ENCODE measurements at places on chromosomes 4 and X. TPM values are rescaled to one million over a fixed set of nuclear protein-coding genes. Genes with fewer than 3 reads are reported as not detected.

DNA sequence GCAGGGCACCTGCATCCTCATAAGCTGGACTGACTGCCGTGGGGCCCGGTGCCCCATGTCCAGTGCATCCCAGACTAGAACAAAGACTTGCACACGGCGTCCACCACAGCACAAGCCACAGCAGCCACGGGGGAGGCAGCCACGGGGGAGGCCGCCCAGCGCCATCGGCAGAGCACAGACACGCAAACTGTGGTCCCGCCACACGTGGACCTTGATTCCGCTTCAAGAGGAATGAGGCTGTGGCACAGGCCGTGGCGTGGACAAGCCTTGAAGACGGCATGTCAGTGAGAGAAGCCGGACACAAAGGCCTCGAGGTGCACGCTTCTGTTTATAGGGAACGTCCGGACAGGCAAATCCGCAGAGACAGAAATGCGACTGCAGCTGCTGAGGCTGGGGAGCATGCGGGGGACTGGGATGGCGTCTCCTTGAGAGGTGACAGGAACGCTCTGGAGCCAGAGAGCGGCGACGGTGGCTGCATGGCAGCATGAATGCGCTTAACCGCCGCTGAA is 10.1 kb upstream of the CPLX1 start:
- peaks cover 1% of the 10 kb centered on the region for H3K27me3 ChIP-seq
- no peak overlapping the region for H3K27ac ChIP-seq
- DNase-seq = no peak
- no peak overlapping the region for H3K4me3 ChIP-seq

GRCh38 chr4:653080-653821 is 20.8 kb downstream of the ATP5ME start:
- no peaks in the 10 kb centered on the region for H3K27me3 ChIP-seq
- H3K27ac ChIP-seq = no peak overlapping the region
- DNase-seq = no peak
- no peaks in the 10 kb centered on the region for H3K36me3 ChIP-seq
- H3K4me3 ChIP-seq = no peak overlapping the region
- H3K4me1 ChIP-seq = no peaks in the 10 kb centered on the region

- H3K36me3 ChIP-seq = no peaks in the 10 kb centered on the region
- H3K4me1 ChIP-seq = peaks cover 3% of the 10 kb centered on the region
- H3K4me3 ChIP-seq = no peak overlapping the region
- H3K27ac ChIP-seq = no peak overlapping the region
- no peak for DNase-seq
These were observed 313.0 kb downstream of the DCTD start for GRCh38 chr4:182604161-182604622.

DNA sequence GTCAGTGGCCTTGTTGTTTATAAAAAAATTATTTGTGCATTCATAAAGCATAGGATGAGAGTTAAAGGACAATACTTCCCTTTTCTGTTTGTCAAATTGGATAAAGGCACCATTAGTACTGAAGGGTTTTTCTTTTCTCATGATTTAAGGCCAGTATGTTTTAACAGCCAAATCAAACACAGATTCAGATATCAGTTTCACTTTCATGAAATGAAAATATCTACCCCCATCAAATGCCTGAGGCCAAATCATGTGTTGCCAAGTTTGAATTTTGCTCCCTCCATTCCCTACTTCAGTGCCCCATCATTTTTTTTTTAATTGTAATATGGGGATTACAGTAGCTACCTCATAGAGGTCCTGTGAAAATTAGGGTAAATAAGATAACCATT is 745.9 kb downstream of the RPA4 start:
- no peak overlapping the region for H3K4me3 ChIP-seq
- no peaks in the 10 kb centered on the region for H3K27me3 ChIP-seq
- H3K27ac ChIP-seq = no peak overlapping the region
- DNase-seq = no peak

The CAPN6 gene
- total RNA-seq = 1.3 TPM

DNA sequence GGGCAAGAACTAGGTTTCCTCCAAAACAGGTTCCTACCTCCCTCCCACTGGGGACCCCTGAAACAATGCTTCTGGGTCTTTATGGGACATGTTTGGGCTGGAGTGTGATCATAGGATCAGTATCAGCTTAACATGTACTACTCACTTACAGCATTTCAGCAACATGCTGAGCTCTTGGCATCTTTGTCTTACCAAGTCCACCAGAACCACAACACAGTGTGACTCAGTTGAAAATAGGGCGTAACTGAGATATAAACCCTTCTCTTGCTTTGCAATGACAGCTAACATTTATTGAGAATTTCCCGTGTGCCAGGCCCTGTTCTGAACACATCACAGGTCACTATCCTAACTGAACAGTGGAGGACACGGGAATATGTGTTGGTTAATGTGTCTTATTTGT is 218.5 kb upstream of the LNX1 start:
- no peak for DNase-seq
- no peak overlapping the region for H3K4me3 ChIP-seq
- no peaks in the 10 kb centered on the region for H3K36me3 ChIP-seq
- H3K27me3 ChIP-seq = no peaks in the 10 kb centered on the region
- no peaks in the 10 kb centered on the region for H3K4me1 ChIP-seq
- H3K27ac ChIP-seq = no peak overlapping the region

The DIAPH2 gene
- total RNA-seq = 52.2 TPM

- H3K4me1 ChIP-seq = no peaks in the 10 kb centered on the region
- no peak for DNase-seq
- no peaks in the 10 kb centered on the region for H3K36me3 ChIP-seq
- H3K27me3 ChIP-seq = no peaks in the 10 kb centered on the region
These were observed 50.6 kb upstream of the TENM3 start for GRCh38 chr4:182192511-182193181.

GRCh38 chr4:158903079-158903456 is 134.2 kb downstream of the FNIP2 start:
- H3K27ac ChIP-seq = no peak overlapping the region
- H3K4me3 ChIP-seq = no peak overlapping the region
- no peaks in the 10 kb centered on the region for H3K4me1 ChIP-seq
- H3K36me3 ChIP-seq = peaks cover 49% of the 10 kb centered on the region
- no peak for DNase-seq
- H3K27me3 ChIP-seq = no peaks in the 10 kb centered on the region

The CSAG2 gene
- total RNA-seq = not detected

The TLR6 gene
- total RNA-seq = 5.4 TPM

The SGCB gene
- total RNA-seq = 108 TPM

DNA sequence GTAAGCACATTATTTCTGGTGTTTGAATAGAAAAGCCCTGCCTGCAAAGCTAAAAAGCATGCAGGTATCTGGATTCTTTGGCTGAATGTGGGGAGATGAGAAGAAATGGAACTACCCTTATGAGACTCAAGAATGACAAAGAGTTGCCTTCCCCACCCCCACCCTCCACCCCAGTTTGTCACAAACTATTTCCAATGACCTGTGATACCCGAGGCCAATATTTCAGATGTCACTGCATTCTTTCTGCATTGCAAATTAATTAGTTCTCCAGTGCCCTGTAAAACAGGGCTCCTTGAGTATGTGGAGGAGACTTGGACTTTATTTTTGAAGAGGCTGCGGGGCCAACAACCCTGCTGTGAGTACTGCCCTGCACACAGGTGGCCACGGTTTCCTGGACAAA is 116.4 kb downstream of the ZNF827 start:
- no peaks in the 10 kb centered on the region for H3K27me3 ChIP-seq
- H3K36me3 ChIP-seq = peaks cover 5% of the 10 kb centered on the region
- H3K27ac ChIP-seq = no peak overlapping the region

GRCh38 chrX:128781506-128781905 is 729.3 kb upstream of the ACTRT1 start:
- no peak overlapping the region for H3K4me3 ChIP-seq
- no peak overlapping the region for H3K27ac ChIP-seq
- no peaks in the 10 kb centered on the region for H3K36me3 ChIP-seq

GRCh38 chr4:170414961-170415360 is 325.2 kb upstream of the AADAT start:
- H3K4me1 ChIP-seq = no peaks in the 10 kb centered on the region
- H3K27me3 ChIP-seq = no peaks in the 10 kb centered on the region
- H3K4me3 ChIP-seq = no peak overlapping the region
- DNase-seq = no peak

DNA sequence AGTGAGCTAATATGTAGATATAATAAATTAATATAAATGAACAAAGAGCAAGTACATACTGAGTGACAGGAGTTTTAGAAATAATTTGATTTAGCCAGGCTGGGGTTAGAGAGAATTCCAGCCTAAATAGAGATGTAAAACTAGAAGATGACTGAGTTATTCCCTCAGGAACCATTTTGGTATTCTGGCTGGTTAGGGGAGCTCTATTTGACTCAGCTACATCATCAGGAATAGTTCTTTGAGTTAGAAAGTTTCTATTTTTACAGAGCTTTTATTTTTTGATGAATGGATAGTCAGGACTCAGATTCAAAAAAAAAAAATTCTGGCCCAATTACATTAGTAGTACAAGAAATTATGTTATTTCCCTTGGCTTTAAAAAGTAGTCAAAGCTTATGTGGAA is 180.4 kb upstream of the MID1 start:
- no peak overlapping the region for H3K27ac ChIP-seq
- H3K36me3 ChIP-seq = no peaks in the 10 kb centered on the region
- H3K4me1 ChIP-seq = no peaks in the 10 kb centered on the region

DNA sequence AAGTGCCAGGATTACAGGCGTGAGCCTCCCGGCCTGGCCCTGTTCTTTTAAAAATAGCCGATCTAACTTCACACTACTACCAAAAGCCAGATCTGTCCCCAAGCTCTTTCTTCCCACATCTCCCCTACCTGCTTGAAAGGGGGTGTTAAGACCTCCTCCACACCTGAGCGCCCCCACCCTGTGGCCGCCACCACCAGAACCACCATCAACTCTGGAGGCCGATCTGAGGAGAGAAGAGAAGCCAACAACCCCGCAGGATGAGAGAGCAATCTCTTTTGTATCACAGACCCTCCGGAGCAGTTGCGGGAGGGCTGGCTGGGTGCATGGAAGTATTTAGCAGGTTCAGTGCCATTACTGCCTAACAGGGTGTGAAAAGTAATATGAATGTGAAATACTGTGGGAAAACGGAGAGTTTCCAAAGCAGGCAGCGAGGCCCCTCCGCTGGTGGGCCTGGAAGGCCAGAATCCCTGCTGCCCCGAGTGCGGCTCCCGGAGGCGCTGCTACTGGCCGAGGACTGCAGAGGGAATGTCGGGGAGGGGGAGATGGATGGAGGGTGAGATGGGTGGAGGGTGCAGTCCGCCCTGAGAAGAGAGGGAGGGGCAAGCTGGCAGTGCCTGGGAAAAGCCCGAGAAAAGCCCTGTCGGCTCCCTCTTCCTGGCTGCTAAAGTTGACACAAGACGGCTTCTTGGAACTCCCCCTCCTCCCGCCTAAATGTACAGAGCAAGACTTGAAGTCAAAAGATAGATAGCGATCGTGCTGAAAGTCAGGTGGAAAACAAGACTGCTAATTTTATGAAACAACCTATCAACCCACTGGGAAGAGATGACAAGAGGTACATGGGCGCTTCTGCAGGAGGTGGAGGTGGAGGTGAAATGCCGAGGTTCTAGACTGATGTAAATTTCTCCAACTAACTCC is 22.3 kb downstream of the HAND2 start:
- no peaks in the 10 kb centered on the region for H3K4me1 ChIP-seq
- DNase-seq = no peak
- H3K27me3 ChIP-seq = peaks cover 93% of the 10 kb centered on the region

The NEK1 gene
- 100 TPM for total RNA-seq

DNA sequence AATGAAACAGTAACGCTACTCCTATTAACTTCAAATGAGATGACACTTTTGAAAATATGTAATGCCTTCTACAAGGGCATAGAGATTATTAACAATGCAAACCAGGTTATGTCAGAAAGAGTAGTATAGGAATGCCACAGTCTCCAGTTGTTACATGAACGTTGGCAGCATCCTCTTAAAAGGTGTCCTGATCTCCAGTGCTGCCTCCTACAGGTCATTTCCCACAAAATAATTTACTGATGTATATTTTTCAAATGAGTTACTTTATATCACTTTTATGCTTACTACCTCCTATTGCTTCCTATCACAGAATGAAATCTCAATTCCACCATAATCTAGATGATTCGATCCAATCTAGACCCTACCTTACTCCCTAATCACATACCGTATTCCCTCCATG is 195.2 kb upstream of the EPHA5 start:
- no peak overlapping the region for H3K4me3 ChIP-seq
- H3K27ac ChIP-seq = no peak overlapping the region
- DNase-seq = no peak
- no peaks in the 10 kb centered on the region for H3K36me3 ChIP-seq
- no peaks in the 10 kb centered on the region for H3K27me3 ChIP-seq
- no peaks in the 10 kb centered on the region for H3K4me1 ChIP-seq

GRCh38 chr4:104491481-104492182 is 3.1 kb downstream of the CXXC4 start:
- H3K27ac ChIP-seq = peak overlapping the region; percentile 70
- DNase-seq = peak; percentile 12
- no peaks in the 10 kb centered on the region for H3K36me3 ChIP-seq
- H3K4me1 ChIP-seq = peaks cover 5% of the 10 kb centered on the region
- H3K4me3 ChIP-seq = peak overlapping the region; percentile 50

The WAS gene
- 3.1 TPM for total RNA-seq

The PAGE4 gene
- not detected for total RNA-seq

DNA sequence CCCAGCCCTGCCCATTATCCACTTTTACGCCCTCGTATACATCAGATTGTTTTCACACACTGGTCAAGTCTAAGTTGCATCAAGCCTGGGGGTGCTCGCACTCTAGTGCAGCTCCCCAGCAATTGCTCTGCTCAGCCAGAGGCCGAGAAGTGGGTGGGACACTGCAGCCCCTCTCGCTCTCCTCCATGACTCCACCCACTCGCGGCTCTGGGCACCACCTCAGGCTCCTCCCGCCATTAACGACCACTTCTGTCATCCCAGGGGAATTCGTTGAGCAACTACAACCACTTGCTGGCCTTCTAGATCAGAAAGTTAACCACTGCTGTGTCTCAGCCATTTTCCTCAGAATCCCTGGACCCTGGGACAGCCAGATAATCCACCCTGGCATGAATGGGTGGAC is 53.6 kb downstream of the ETNPPL start:
- no peaks in the 10 kb centered on the region for H3K36me3 ChIP-seq
- H3K27ac ChIP-seq = no peak overlapping the region
- H3K27me3 ChIP-seq = no peaks in the 10 kb centered on the region
- DNase-seq = no peak

The SPANXB1 gene
- total RNA-seq = not detected

- no peaks in the 10 kb centered on the region for H3K36me3 ChIP-seq
- no peak for DNase-seq
- H3K27ac ChIP-seq = no peak overlapping the region
- no peak overlapping the region for H3K4me3 ChIP-seq
These were observed 143.9 kb downstream of the PDGFRA start for GRCh38 chr4:54372951-54373350.

DNA sequence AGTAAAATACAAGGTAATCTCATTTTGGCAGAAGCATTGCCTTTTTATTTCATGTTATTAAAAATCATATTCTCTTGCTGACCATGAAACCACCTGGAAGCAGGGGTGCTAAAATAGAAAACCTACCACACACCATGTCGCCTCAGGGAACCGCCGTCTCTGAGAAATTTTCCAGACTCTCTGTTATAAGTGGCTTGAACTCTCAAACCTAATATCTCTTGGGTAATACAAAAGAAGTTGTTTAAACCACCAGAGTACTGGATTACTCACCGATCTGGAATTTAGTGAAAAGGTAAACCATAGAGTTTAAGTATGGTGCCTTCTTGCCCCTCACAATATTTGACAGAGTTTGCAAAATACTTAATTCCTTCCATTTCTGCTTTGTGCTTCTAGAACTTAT is 27.7 kb downstream of the ENPP6 start:
- H3K27ac ChIP-seq = peak overlapping the region; percentile 60
- no peak overlapping the region for H3K4me3 ChIP-seq
- peaks cover 6% of the 10 kb centered on the region for H3K4me1 ChIP-seq
